ENCODE measurements at places on chromosomes 5 and 9.

- DNase-seq: no peak
Measured at GRCh38 chr9:130331573-130331972, 66.0 kb downstream of the HMCN2 start.

DNA sequence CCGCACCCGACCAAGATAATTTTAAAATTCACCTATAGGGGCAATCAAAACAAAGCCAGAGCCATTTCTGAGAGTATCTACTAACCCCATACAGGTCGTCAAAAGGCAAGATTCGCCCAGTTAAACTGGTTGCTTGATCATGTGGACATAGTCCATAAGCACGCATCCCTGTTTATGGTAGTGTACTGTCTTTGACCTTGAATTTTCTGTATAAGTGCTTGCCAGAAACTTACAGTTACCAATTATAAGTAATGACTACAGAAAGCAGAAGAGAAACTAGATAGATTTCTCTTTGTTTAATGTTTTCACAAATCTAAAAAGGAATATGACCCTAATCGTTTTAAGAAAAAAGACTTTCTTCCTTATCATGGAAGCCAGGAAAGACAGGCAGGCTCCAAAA is 25.6 kb downstream of the SLC31A1 start:
- no peak for DNase-seq

- DNase-seq: no peak
Measured at GRCh38 chr9:105841562-105841961, 147.2 kb downstream of the TMEM38B start.

- no peak for DNase-seq
Measured at GRCh38 chr9:130207241-130207992, 35.2 kb downstream of the NCS1 start.

DNA sequence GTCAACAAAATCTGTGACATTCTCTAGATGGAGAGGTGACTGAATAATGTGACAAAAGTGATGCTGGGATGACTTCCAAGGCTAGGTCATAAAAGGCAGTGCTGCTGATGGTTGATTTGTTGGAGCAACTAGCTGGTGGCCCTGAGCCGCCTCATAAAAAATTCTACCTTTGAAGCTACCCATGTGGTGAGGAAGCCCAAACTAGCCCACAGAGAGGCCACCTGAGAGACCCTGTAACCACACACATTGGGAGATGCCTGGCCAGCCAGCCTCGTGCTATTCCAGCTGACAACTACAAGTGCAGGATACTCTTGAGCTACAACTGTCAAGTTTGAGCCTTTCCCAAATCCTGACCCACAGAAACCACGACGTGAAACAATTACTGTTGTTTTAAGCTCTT is 22.7 kb downstream of the CLTA start:
- DNase-seq: no peak

DNA sequence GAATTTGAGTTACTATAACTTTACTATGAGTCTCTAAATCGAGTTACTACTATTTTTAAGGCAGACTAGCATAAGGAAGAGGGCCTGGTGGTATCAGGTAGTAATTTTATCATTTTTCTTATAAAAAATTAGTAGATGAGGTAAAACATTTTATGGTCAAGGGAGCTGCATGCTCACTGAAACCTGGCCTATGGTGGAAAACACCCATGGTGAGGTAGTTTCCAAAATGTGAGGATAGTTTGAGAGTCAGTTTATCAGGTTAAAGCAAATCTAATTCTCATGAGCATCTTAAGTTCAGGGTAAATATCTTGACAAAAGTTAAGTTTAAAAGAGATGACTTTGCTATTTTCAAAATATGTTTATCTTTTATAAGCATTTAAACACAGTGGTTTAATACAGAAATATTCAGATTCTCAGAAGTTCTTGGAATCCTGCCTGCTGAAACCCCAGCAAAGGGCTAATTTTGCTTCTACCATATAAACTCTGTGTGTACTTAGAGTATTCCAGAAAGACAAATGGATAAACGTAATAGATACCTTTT is 10.0 kb downstream of the DDX4 start:
- DNase-seq: no peak

DNA sequence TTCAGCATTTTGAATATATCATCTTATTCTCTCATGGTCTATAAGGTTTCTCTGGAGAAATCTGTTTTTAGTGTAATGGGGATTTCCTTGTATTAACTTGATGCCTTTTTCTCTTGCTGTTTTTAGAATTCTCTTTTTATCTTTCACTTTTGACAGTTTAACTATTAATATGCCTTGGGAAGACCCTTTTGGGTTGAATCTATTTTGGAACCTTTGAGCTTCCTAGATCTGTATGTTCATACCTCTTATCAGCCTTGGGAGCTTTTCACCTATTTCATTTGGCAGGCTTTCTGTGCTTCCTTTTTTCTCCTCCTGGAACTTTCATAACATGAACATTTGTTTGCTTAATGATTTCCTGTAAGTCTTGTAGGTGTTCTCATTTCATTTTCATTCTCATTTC is 22.2 kb downstream of the RCL1 start:
- DNase-seq: no peak
